Karpas-422 (cell line): ENCODE measurements at places on chromosomes 4 and X. TPM values are rescaled to one million over a fixed set of nuclear protein-coding genes. Genes with fewer than 3 reads are reported as not detected.
A peak's percentile ranks its signal among the peaks of the same experiment; 100 is the strongest.

DNA sequence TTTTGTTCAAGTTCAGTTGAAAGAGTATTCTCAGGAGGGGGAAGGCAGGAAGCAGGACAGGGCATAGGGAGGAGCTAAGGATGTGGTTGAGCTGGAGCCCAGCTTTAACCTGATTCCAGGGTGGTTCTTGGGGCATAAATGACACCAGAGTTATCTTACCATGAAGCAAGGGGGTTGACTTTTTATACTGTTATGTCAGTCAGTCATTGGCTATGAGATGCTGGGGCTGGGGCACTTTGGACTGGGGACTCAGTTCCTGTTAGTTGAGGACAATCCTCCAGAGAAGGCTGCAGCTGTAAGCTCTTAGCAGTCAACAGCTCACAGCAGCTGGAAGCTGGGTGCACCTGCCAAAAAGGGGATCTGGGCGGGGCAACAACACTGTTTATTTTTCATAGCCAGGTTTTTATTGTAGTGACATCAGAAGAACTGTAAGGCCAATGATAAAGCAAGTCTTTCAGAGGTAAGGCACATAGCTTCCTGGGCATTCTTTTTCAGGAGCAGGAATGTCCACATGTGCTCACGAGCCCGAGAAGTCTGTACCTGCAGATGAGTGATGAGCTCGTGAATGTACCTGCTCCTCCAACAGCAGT is 78.5 kb downstream of the MID1IP1 start:
- H3K4me1 ChIP-seq: no peaks in the 10 kb centered on the region
- no peak overlapping the region for H3K4me3 ChIP-seq
- no peaks in the 10 kb centered on the region for H3K36me3 ChIP-seq
- DNase-seq: no peak
- H3K27me3 ChIP-seq: no peaks in the 10 kb centered on the region
- H3K27ac ChIP-seq: no peak overlapping the region

GRCh38 chr4:168859888-168860694 is 150.0 kb downstream of the CBR4 start:
- no peaks in the 10 kb centered on the region for H3K27me3 ChIP-seq
- no peak overlapping the region for H3K4me3 ChIP-seq
- no peaks in the 10 kb centered on the region for H3K36me3 ChIP-seq
- no peaks in the 10 kb centered on the region for H3K4me1 ChIP-seq

- H3K36me3 ChIP-seq: no peaks in the 10 kb centered on the region
- no peak for DNase-seq
- H3K27me3 ChIP-seq: no peaks in the 10 kb centered on the region
- H3K27ac ChIP-seq: no peak overlapping the region
- H3K4me3 ChIP-seq: no peak overlapping the region
- H3K4me1 ChIP-seq: no peaks in the 10 kb centered on the region
These were observed 392.4 kb downstream of the UNC5C start for GRCh38 chr4:95156452-95156765.

- H3K27me3 ChIP-seq: no peaks in the 10 kb centered on the region
- no peak within 1 kb of the TSS for H3K4me3 ChIP-seq
- H3K27ac ChIP-seq: no peak within 1 kb of the TSS
- peaks cover 11% of the 10 kb centered on the region for H3K4me1 ChIP-seq
- no peaks in the 10 kb centered on the region for H3K36me3 ChIP-seq
These were observed at the start of gene BMPR1B for GRCh38 chr4:94757192-94758140. Gene BMPR1B (plus strand): TSS chr4:94757955. CDS start chr4:95104425, 346,470 bp downstream.

- H3K27ac ChIP-seq: no peak overlapping the region
- DNase-seq: no peak
- no peaks in the 10 kb centered on the region for H3K36me3 ChIP-seq
- no peaks in the 10 kb centered on the region for H3K4me1 ChIP-seq
- H3K27me3 ChIP-seq: no peaks in the 10 kb centered on the region
These were observed 69.1 kb upstream of the HPGD start for GRCh38 chr4:174591243-174592021.

- H3K36me3 ChIP-seq: no peaks in the 10 kb centered on the region
- no peak overlapping the region for H3K4me3 ChIP-seq
- DNase-seq: peak; percentile 73
These were observed 215.3 kb upstream of the CTSO start for GRCh38 chr4:156169011-156169410.

- no peak overlapping the region for H3K4me3 ChIP-seq
- H3K36me3 ChIP-seq: no peaks in the 10 kb centered on the region
- H3K27ac ChIP-seq: no peak overlapping the region
- no peak for DNase-seq
- no peaks in the 10 kb centered on the region for H3K4me1 ChIP-seq
These were observed 137.3 kb upstream of the ANXA10 start for GRCh38 chr4:167955006-167955405.

DNA sequence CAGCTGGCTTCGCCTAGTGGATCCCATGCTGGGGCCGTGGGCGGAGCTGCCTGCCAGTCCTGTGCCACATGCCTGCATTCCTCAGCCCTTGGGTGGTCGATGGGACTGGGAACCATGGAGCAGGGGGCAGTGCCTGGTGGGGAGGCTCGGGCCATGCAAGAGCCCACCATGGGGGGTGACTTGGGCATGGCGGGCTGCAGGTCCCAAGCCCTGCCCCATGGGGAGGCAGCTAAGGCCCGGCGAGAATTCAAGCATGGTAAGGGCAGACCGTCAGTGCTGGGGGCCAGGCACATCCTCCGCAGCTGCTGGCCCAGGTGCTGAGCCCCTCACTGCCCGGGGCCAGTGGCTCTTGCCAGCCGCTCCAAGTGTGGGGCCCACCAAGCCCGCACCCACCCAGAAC is 262.6 kb downstream of the CENPC start:
- H3K27ac ChIP-seq: no peak overlapping the region
- no peak for DNase-seq
- H3K36me3 ChIP-seq: no peaks in the 10 kb centered on the region
- no peaks in the 10 kb centered on the region for H3K4me1 ChIP-seq
- no peak overlapping the region for H3K4me3 ChIP-seq
- no peaks in the 10 kb centered on the region for H3K27me3 ChIP-seq

- DNase-seq: no peak
- no peaks in the 10 kb centered on the region for H3K4me1 ChIP-seq
- H3K27ac ChIP-seq: no peak overlapping the region
- H3K4me3 ChIP-seq: no peak overlapping the region
- H3K36me3 ChIP-seq: no peaks in the 10 kb centered on the region
These were observed 270.8 kb downstream of the FSTL5 start for GRCh38 chr4:161892951-161893350.

GRCh38 chr4:173526027-173526482 is 4.0 kb downstream of the HAND2 start:
- H3K4me3 ChIP-seq: no peak overlapping the region
- H3K36me3 ChIP-seq: no peaks in the 10 kb centered on the region
- DNase-seq: no peak
- no peaks in the 10 kb centered on the region for H3K4me1 ChIP-seq
- no peaks in the 10 kb centered on the region for H3K27me3 ChIP-seq

DNA sequence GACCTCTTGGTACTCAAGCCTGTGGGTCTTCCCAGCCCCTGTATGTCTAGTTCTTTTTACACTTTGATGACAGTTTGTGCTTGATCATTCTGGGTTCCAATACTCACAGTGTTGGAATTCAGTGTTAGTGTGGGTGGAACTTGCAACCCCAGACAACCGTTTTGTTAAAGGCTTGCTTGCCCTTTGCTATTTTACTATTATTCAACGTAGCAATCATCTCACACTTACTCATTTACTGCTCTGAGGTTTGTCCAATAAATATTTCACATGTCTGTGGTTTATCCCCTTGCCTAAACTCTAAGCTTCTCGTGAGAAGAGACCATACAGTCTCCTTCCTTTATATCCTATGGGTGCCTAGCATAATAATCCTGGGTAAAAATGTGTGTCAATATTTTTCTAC is 15.3 kb downstream of the CCNG2 start:
- no peaks in the 10 kb centered on the region for H3K36me3 ChIP-seq
- H3K4me1 ChIP-seq: no peaks in the 10 kb centered on the region
- no peak for DNase-seq
- H3K27me3 ChIP-seq: no peaks in the 10 kb centered on the region

PGAM4 gene
- not detected in 2 replicates for total RNA-seq

DMRTC1B gene
- total RNA-seq: not detected in 2 replicates

TREX2 gene
- total RNA-seq: 0.30 and 1.2 TPM in 2 replicates
